A172 (cell line): ENCODE measurements at places on chromosomes 2 and 18.

DNA sequence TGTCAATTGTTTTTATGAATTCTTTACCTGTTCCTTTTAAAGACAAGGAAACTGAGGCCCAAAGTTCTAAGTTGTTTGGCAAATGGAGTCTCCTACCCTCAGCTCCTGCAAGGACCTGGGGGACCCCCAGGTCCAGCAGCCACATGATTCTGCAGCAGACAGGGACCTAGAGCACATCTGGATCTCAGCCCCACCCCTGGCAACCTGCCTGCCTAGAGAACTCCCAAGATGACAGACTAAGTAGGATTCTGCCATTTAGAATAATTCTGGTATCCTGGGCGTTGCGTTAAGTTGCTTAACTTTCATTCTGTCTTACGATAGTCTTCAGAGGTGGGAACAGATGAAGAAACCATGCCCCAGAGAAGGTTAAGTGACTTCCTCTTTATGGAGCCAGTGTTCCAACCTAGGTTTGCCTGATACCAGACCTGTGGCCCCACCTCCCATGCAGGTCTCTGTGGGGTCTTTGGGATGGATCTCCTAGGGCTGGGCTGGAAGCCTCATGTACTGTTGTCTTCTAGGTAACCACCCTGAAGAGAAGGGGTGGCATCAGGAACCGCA is 5.6 kb upstream of the CENPA start:
- no peak for DNase-seq

DNA sequence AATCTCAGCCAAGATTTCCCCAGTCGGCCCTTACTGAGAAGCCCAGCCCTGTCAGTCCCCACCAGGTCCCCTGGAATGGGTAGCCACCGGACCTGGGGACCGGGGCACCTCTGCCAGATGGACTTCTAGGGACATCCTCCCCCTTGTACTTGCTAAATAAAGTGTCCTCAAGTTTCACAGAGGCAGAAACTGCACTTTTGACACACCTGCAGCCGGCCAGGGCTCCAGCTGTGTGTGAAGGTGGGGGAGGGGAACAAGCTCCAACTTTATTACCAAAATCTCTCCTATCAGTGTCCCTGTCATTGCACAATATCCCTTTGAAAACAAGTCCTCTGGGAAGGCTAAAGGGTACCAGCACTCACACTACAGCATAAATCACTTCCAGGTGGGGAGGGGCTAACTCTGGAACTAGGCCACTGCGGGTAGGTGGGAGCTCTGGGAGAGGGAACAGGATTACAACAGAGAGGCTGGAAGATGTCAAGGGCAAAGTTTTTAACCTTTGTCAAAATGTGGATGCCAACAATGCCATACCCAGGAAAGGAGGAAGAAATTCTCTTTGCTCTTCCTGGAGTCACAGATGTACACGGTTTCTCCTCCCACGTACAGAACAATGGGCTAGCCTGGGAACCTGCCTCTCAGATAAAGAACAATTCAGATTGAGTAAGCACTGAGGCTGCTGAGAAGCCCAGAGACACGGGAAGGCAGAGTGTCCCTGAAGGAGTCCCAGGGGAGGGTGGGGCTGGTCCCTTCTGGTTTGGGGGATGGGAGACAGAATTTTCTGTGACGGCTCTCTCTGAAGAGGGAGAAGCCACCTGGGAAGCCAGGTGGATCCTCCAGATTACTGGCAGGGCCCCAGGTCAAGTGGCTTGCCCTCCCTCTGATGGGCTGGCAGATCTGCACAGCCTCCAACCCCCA is 11.0 kb downstream of the SDC1 start:
- no peak for DNase-seq

- DNase-seq, result peak; percentile 13
Observed at GRCh38 chr2:218161644-218162043, 5.1 kb downstream of the CXCR1 start.

- DNase-seq, result no peak
Observed at GRCh38 chr18:48781988-48782363, 168.8 kb downstream of the SMAD7 start.

DNA sequence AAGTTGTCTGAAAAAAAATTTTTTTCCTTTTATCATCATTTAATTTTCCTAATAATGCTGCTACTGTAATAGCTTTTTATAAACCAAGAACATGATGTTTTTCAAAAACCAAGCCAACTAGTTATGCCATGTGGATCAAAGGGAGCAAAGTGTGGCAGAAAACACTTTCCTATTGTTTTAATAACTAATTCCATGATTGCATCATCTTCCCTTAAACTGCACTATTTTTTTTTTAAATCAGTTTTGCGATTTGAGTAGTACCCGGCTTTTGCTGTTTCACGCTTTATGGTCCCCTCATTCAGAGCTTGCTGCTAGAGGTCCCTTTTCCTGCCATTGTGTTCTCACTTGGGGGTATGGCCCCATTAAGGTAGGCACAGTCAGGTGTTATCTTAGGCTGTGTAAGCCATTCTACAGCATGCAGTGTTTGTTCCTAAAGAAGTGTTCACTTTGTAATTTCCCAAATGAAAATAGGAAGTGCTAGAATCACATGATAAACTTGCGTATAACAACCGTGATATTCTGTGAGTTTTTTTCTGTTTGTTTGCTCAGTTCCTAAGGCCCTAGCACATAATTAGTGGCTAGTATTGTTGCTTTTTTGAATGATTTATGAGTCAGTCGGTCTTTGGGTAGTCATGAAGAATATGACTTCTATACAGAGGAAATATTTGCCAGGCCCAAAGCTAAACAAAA is 225.8 kb downstream of the PTGR3 start:
- DNase-seq, result no peak

- DNase-seq, result no peak
Observed at GRCh38 chr2:191514613-191515012, 163.3 kb upstream of the NABP1 start.

GRCh38 chr18:25896178-25896780 is 194.1 kb downstream of the SS18 start:
- DNase-seq, result peak; percentile 18

GRCh38 chr2:100416935-100417710 is at the start of gene CHST10:
CHST10 (minus strand) TSS chr2:100417668; CDS start chr2:100406675, 10,993 bp downstream.
- DNase-seq, result peak; percentile 28

DNA sequence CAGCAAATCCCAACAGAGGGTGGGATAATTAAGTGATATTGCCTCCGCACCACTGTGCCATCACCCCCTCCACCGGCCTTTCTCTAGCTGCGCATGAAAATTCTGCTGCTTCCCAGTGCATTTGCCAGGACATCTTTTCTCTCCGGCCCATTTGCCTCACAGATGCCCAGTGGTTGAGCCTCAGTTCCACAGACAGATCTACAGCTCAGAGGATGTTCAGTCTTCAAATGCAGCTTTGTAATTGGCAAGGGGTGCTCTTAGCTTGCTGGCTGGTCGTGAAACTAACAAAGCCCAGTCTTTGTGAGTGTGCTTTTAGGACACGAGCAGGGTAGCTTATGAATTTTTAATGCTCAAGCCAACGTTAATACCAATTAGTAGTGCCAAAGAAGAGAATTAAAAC is 253.3 kb upstream of the REV1 start:
- no peak for DNase-seq

GRCh38 chr2:235608200-235608887 is 114.5 kb downstream of the AGAP1 start:
- DNase-seq, result no peak

DNA sequence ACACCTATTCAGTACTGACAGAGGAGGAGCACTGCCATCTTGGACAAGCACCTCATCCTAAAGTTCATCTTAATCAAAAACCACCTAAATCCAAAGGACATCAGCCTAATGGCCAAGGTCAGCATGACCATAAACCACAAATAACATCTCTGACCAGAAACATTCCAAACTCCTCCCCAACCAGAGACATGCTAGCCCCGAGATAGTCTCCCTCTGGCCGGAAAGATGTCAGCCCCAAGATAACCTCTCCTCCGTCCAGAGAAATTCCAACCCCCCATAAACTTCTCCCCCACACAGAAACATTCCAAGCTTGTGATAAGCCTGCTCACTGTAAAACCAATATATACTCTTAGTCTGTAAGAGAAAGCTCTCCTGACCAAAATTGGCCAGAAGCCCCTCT is 260.6 kb downstream of the CLIP4 start:
- no peak for DNase-seq

DNA sequence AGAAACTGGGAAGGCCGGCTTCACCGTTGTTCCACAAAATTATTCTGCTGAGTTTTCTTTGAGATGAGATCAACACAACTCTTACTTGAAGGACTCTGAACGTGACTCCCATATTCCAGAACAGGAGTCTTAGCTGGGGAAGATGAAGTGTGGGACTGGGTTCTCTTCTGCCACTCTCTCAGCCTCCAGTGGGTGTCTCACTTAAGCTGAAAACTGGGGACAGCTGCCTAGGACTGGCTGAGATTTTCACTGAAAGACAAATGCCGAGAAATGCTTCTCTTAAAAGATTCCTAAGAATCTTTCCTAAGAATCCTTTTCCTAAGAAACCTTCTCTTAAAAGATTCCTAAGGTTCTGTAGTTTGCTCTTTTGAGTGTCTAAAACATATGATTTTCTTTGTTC is 156.6 kb upstream of the LHCGR start:
- no peak for DNase-seq

DNA sequence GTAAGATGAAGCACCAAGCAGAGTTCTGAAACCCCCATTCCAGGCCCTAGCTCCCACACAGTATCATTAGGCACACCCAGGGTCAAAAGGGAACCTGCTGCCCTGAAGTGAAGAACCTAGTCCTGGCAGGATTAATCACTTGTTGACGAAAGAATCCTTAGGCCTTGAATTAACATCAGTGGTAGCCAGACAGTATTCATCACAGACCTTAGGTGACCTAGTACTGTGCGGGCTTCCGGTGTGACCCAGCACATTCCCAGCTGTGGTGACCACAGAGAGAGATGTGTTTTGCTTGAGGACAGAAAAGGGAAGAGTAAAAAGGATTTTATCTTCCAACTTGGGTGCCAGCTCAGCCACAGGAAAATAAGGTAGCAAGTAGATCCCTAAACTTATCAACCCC is 1071.4 kb upstream of the FAM98A start:
- no peak for DNase-seq

- no peak for DNase-seq
Observed at GRCh38 chr2:142796161-142796560, 81.3 kb upstream of the KYNU start.

DNA sequence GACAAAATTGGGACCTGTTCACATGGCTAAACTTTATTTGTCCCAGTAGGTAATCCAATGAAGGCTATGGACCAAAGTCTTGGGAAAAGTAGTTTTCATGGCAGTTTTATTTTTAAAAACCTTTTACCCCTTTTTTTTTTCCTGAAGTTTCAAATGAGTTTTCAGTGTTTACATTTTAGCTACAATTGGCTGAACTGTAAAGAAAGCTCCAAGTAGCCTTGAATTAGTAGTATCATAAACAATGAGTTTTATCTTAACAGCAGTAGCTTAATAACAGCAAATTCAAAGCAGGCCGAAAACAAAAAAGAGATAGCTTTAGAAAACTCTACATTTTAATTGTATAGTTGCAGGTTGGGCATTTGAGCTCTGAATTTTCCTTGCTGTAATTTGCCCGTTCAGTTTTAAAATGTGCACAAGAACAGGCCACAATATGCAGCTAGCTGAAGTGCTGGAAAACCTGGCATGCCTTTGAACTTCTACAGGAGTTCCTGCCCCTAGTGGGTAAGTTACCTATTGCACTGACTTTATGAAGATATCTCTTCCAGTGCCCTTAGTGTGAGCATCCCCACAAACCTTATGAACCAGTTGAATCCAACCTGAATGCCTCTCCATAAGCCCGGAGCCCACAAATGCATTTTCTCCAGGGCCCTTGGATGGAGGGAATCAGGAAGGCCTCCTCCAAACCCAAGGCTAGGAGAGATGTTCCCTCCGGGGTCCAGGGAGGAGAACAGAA is 106.7 kb downstream of the XRCC5 start:
- peak; percentile 52 for DNase-seq

- no peak for DNase-seq
Observed at GRCh38 chr2:5689750-5690149, 2.4 kb upstream of the SOX11 start.

DNA sequence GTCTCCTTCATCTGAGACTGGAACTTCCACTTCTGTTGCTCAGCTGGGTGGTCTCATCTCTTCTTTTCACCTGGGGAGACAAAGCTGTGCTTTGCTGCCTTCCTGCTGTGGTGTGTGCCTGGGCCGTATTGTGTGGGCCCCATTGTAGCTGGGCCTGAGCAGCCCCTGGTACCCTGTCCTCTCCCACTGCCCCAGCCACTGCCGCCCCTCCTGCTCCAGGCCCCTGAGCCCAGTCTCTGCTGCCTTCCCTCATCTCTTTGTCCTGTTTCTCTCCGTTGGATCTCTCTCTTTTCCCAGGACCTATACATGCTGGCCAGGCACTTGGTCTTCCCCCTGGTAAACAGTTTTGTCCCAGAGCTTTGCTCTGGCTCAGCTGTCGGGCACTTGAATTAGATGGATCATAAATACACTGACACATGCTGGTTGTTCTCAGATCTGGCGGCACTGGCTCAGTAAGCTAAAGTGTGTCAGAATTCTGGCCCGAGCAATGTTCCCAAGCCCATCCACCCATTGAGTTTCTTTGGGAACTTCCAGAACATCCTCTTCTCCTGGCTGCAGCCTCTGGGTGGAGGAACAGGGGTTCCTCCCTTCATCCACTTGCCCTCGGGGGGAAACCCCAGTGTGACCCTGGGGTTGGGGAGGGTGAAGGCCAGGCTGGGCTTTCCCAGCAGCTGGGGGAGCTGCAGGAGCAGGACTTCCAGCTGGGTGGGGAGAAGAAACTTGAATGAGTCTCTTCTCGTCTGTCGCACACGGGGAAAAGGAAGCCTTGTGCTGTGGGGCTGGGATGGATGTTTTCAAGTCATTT is 99.0 kb downstream of the DGKD start:
- DNase-seq, result no peak

DNA sequence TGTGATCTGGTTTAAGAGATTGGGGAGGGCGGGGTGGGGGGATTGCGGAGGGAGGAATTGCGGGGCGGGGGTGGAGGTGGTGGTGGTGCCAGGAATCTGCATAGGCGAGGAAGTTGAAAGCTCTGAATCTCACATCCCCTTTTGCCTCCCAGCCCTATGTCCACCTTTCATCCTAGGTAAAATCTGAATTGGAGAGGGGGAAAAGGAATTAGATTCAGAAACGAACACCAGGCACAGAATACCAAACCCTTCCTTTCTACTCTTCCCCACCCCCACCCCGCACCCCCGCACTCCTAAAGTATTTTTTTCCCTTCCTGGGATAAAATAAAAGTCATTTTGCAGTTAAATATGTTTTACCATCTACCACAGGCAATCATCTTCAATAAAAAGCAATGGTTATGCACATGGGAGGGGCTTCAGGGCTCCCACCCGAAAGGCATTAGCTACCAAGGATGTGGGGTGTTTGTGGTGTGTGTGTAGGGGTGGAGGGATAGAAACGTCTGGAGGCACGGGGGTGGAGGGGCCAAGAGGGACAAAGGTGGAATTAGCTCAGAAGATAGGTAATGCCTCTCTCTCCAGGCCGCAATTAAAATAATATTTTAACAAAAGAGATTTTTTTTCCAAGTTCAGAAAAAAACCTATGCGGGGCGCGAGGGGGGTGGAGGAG is 1.8 kb downstream of the IGFBP5 start:
- no peak for DNase-seq

GRCh38 chr2:128834207-128834879 is 515.7 kb upstream of the HS6ST1 start:
- DNase-seq, result no peak

DNA sequence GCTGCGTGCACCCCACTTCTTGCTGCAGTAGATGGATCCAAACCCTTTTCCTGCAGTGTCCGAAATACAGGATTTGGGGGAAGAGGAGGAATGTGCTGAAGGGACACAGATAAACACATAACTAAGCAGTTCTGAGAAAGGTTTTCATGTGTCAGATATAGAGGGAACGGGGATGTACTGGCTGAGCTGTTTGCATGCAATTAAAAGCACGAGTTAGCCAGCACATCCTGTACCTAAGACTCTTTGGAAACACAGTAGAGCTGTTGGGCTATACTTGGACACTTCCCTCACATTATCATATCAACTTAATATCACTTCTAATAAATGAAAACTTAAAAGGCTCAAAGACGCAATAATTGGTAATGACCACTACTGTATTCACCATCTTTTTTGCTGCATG is 377.4 kb downstream of the XIRP2 start:
- no peak for DNase-seq
